ENCODE measurements at places on chromosomes 2 and 18.

DNA sequence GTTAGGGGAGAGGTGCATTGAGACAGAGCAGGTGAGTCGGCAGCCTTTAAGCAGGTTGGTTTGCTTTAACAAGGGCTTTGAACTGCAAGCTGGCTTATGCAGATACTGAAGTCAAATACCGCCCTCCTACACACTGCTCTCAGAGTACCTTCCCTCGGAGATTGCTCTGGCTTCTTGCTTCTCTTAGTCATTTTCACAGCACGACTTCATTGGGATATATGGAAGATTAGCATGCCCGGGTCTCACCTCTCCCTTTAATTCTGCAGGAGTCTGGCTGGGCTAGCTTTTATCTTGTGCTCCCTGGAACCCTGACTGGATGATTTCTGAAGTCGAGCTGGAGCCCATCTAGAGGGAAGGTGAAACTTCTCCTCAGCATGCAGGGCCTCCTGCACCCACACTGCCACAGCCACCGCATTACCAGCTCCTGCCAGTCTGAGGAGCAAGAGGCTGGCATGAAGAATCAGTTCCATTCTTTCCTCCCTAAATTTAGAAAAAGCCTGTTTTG, 395.5 kb upstream of the HNRNPA3 start:
- peak; percentile 32 for DNase-seq

DNA sequence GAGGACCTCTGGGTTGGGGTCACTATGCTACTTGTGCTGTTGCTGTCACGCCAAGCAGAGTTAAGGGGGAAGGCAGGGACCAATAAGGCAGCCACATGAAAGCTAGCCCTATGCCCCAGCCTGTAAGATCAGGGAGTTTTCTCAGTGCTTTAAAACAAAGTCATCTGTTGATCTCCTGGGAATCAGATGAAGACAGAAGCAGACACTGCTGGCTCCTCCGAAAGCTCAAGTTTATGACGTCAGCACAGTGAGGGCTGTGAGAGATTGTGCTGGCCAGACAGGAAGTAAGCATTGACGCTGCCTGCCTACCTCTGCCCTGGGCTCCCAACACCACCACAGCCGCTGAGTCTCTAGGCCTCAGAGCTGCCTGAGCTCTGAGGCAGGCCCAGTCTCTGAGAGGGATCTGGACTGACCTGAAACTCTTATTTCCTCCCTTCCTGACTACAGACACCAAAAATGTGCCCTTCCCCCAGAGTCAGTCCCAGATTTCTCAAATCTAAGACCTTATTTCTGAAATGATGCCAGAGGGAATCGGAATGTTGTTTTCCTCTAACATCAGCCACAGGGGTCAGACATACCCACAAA, 118.1 kb upstream of the EPAS1 start:
- peak; percentile 50 for DNase-seq

GRCh38 chr18:58814317-58814716, 50.4 kb upstream of the ZNF532 start:
- no peak for DNase-seq

DNA sequence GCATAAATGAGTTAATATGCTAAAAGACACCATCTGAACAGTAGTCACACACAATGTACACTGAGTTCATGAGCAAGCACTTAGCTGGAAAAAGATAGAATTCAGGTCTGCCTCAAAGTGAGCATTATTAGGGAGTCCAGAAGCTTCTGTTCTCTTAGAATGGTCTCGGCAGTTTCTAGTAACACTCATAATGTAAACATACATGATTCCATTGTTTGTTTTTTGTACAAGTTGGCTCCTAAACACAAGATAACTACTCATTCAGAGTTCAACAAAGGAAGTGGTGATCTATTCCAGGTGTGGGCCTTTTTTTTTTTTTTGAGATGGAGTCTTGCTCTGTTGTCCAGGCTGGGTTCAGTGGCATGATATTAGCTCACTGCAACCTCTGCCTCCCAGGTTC, 66.2 kb downstream of the ESCO1 start:
- no peak for DNase-seq

DNA sequence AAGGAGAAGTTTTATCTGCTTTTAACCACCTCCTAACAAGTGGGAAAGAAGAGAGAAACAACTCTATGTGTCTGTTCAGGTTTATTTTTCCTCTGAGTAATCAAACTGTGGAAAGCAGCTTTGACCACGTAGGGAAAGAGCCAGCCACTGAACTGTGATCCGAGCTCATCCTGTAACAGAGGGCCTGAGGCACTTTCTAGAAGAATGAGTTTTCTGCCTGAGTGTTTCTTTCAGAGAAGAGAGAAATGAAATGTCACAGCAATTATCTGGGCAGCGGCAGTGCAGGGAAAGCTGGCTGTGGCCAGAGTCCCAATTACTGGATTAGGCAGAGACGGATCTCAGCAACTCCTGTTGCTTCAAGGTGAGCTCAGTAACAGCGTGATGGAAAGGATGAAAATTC, 151.9 kb downstream of the CD226 start:
- no peak for DNase-seq
